ENCODE measurements at places on chromosomes 5 and 9.

DNA sequence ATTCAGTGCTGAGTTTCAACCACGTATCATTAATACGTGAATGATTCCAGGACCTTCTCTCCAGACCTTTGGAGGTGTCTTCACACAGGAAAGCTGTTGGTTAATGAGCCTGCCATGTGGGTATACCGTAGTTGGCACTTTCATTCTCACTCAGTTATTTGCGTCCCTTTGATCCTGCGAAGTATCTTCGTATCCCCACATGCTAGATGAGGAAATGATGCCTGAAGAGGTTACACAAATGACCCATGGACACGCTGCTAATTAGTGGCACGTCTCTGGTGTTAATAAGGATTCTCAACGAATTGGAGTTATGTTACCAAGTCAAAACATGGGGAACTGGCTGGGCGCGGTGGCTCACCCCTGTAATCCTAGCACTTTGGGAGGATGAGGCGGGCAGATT lies 65.7 kb upstream of the GNE start:
- DNase-seq = no peak

- DNase-seq = no peak
These were observed 58.1 kb downstream of the ADAMTS6 start for GRCh38 chr5:65423623-65424022.

DNA sequence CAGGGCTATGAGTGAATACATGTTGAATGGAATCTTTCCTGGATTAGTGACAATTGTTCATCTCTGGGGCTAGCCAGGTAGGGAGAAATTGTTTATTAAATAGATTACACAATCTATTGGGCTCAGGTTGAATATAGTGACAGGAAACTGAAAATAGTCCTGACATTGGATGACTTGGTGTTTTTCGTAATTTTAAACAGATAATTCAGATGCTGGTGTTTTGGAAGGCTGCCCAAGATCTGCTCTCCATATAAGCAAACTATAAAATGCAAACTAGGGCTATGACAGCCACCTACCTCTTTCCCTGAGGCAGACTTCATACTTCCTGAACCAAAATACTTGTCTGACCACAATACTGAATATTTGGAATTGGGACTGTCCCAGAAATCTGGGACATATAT lies 99.1 kb downstream of the ENC1 start:
- DNase-seq = no peak

GRCh38 chr5:133457439-133458355 lies 154.6 kb downstream of the FSTL4 start:
- no peak for DNase-seq

DNA sequence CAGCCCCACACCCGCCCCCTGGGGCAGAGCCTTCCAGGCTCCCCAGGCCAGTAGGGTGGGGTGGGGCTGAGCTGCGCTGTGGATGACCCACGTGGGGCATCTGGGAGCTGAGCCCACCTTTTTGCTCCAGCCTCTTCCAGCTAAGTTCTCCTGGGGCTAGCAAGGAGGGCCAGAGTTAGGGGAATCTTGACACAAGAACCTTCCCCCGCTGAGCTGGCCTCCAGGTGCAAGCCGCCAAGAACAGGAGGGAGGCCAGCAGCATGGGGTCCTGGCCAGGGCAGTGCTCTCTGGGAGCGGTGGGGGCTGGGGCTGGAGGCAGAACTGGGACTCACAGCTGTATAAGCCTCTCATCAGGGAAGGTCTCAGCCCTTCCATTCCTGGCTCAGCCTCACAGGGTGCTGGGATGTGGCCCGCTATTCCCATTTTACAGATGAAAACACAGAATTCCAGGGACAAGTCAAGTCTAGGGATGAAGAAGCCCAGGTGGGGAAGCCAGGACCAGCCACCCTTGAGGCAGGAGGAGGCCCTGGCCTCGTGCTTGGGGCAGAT lies 21.5 kb downstream of the SARDH start:
- no peak for DNase-seq

- DNase-seq = no peak
These were observed 11.6 kb upstream of the PRR16 start for GRCh38 chr5:120452471-120452870.

DNA sequence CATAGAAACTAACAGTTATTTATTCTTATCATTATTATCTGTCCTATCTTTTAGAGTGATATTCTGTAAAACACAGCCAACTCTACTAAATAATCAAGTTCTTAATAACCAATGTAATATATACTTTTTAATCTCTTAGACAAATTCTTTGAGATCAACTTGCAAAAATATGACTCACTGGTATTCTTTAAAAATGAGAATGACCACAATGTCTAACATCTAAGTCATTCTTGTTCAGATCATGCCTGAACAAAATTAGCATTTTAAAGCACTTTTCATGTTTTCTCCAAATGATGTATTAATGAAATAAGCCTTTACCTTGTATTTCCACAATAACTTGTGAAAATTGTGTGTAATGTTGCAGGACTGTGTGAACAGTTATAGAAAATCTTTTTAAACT lies 356.9 kb upstream of the RGMB start:
- no peak for DNase-seq

DNA sequence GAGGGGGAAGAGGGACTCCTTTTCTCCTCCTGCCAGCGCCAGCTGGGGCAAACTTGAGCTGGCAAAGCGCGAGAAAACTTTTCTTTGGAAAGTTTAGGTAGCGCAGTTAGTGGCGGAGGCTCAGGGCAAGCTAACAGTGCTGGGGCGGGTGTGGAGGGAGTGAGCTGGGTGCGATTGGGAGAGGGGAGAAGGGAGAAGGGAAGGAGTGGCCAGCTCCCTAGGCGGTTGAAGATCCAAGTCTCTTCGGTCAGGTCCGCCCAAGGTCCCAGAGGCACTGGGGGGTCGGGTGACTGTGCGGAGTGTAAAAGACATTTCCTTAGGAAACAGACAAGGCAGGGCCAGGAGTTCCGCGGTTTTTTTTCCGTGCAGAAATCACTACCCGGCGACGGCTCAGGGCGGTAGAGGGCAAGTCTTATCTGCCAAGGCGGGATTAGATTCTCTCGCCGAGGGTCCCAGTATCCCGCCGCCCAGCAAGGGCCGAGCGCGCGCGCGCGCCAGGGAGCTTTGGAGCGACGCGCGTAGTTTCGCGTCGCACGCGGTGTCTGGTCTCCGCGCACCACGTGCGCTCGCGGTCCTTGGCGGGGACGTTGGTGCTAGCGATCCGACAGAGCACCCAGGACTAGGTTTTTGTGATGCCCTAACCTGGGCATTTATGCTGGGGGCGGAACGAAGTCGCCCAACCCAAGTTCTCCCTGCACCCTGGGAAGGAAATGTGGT lies 33.6 kb upstream of the NFIB start:
- DNase-seq = no peak

- DNase-seq = no peak
These were observed 286.4 kb upstream of the ISL1 start for GRCh38 chr5:51096859-51097258.

DNA sequence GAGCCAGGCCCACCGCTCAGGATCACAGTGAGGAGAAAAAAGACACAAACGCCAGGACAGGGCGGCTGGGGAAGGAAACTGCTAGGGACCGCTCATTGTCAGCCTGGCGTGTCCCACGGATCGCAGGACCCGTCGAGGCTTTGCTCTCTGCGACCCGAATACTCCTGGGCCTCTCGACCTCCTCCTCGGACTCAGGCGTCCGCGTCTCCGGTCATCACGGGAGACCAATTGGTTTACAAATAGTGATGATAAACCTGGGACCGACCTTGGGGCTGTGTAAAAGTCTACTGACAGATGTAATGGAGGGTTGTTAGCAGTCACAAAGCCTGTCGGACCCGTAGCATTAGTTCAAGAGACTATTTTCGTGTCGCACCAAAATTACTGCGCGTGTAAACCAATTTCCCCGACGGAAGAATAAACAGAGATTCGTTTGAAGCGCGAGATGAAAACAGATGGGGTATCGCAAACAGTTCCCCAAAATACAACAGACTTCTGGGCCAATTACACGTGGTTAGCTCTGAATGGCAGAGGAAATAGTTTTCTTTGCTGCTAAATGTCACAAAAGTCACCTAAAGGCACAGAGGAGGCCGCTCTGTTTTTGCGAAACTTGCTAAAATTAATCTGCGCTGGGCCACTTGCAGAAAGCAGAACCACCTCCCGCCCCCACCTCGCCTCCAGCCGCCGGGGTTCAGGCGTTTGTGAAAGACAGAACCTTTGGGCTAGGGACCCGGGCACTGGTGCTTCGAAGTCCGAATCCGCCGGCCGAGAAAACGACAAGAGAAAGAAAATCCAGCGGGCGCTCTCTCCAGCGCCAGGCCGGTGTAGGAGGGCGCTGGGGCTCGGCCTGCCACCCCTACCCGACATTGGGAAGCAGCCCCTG lies 67.6 kb downstream of the FOXD1 start:
- DNase-seq = no peak

DNA sequence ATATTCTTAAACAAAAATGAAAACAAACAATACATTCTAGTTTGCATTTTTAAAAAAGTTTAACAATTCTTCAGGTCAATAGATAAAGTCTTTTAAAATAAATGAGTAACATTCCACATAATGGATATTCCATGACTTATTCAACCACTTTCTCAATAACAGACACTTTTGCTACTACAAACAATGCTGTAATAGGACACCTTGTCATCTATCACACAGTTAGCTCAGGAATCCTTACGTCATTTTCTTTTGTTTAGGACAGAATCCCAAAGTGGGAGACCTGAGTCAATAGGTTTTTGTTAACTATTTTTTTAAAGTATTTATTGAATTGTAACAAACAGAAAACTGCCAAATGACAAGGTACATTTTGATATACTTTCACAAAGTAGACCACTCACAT lies 72.5 kb downstream of the CEP120 start:
- no peak for DNase-seq

- no peak for DNase-seq
These were observed 138.1 kb upstream of the GRAMD2B start for GRCh38 chr5:126284977-126285696.

DNA sequence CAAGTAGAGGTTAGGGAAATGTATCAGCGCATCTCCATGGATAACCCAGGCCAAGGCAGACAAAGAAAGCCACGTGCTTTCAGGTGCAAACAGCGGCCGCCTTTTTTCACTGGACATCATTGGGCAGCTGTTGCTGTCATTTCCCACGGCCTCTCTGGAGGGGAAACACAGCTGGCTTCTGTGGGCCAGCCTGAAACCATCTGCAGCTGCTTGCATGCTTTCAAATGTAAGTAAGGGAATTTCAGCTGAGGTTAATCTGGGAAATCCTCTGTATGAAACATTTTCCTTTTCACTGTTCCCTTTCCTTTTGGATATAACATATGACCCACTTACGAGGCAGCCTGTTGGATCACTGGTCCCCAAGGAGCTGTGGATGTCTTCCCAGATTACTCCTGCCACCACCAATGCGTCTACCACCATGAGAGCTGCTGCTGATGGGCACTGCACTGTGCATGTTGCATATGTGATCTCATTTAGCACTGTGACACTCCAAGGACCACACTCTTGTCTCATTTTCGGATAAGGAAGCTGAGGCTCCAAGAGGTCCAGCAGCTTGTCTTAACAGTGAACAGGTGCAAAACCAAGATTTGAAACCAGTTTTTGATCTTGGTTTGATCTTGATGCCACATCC lies 106.3 kb downstream of the C9orf152 start:
- DNase-seq = no peak

DNA sequence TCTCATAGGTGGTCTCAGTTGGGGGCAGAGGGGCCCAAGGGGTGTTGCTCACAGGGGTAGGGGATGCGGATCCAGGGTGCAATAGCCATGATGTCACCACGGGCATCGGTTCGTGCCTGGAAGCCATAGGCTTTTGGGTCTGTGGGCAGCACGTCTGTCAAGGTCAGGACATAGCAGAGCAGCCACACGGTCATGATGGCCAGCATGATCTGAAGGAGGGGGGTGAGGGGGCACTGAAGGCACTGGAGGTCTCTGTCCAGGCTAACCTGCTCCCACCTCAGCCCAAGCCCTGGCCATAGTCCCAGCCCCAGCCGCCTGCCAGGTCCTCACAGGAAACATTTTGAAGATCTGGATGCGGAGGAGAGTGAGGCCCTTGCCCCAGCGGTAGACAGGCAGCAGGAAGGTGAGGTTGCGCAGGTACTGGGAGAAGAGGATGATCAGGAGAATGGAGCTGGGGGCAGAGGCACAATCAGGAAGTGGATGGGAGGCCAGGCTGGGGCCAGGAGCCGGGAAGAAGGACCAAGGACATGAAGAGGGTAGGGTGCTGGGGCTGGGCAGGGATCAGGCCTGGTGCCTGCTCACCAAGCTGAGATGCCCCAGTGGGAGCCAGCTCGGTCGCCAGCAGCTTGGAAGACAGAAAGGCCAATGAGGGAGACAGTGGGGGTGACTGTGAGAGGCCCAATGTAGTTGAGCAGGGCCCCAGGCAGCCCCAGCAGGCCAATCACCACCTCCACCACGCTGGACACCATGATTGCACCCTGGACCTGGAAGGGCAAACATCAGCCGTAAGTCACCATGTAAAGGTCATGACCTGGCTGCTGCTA lies 3.3 kb downstream of the SLC23A1 start:
- DNase-seq = no peak

- DNase-seq = no peak
These were observed 236.8 kb upstream of the POU5F2 start for GRCh38 chr5:93978222-93978621.

DNA sequence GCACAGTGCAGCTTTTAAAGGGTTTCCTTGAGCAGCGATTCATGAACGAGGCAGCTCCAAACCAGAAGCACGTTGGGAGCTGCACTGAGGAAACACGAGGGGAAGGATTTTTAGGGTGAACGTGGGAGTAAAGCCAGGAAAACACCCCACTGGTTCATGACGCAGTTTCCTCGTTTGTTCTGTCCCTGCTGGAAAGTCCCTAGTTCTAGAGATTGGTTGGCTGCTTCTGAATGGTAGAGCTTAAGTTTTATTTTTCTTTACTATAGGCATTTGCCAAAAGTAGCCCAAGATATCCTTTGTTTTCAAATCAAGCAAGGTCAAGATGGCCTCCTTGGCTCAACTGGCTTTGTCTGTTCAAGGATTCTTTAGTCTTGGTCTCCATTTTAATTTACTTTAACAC lies 116.5 kb upstream of the CACNA1B start:
- DNase-seq = no peak

DNA sequence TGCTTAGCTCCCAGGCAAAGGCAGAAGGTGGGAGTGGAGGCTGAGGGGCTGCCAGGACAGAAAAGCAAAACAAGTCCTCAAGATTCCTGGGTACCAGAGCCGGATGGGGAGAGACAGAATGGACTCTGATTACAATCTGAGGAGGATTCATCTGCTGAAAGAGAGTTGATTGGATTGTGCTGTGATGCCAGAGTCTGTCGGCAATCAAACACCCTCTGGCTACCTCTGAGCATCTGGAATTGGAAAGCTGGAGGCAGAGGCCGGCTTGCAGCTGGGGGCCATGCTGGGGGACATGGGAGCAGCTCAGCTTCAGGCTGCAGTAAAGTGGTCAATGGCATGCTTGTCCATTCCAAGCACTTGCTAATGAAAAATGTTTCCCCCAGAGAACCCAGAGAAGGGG lies 59.3 kb downstream of the ASTN2 start:
- DNase-seq = no peak

DNA sequence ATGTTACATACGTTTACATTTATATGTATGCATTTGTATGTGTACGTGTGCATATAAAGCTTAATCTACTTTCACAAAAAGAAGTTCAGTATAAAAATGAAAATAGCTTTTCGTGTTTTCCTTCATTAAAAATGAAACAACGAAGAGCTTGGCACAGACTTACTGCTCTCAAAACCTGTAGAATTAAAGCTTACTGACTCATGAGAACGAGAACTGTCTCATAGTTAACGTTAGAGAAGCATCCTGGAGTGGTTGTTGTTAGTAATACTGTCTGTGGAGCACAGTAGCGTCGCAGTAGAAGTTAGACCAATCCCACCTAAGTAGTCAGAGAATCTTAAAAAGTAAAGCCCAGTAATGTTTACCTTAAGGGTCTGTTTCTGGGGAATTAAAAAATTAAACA lies 1.3 kb downstream of the MAT2B start:
- DNase-seq = no peak
